Stimulated activated CD4-positive, alpha-beta T cell treated with anti-CD3 and anti-CD28 coated beads, Interleukin-15, amount 100 ng/mL, for 24 hours (primary cell): ENCODE measurements at places on chromosomes 3 and 15.

DNA sequence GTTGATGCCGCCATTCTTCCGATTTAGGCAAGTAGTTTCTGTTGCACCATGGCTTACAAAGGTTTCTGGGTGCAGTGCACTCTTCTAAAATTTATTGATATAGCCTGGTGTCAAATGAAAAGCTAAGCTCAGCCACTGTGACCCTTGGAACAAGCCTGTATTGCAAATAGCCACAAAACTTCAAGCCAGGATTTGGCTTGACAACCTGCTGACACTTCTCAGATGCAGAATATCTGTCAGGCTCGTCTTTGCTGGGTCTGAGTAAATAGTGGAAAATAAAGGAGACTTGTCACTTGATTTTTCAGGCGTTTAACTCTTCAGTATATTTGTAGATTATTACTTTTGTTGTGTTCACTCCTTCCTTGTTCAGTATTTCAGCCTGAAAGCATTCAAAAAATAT is 871.8 kb downstream of the OTOL1 start:
- DNase-seq, result no peak

GRCh38 chr3:177665122-177665808 is 468.0 kb upstream of the TBL1XR1 start:
- no peak for DNase-seq

DNA sequence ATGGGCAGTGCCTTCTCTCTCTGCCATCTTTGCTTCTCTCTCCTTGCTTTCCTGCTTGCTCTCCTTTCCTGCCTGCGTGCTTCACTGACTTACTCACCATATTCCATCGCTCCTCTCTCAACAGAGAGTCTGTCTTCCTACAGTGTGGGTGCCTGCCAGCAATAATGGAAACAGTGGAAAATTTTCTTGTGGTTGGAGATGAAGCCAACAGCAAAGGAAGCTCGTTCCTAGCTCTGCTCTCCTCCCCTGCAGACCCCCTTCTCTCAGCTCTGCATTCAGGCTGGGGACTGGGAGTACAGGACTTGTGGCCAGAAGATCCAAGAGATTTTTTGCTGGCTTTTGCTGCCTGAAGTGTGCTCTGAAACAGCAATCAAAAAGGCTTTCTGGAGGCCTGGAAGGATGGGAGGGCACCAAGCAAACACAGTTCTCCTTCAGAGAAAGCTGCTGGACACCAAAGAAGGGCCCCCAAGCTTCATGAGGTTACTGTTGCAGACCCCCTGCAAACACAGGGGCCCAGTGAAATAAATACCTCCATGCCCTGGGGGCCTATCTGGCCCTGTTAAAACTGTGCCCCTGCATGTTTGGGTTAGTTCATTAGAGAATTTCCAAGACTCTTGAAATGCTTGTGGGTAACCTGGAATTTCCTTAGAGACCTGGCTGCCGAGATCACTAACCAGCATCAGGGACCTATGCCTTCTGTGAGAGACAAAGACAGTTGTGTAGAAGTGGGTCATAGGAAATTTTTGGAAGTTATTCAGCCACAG is 149.9 kb upstream of the RASGRP1 start:
- DNase-seq, result no peak

- no peak for DNase-seq
Measured at GRCh38 chr3:185822221-185823000, 2.4 kb downstream of the IGF2BP2 start.

DNA sequence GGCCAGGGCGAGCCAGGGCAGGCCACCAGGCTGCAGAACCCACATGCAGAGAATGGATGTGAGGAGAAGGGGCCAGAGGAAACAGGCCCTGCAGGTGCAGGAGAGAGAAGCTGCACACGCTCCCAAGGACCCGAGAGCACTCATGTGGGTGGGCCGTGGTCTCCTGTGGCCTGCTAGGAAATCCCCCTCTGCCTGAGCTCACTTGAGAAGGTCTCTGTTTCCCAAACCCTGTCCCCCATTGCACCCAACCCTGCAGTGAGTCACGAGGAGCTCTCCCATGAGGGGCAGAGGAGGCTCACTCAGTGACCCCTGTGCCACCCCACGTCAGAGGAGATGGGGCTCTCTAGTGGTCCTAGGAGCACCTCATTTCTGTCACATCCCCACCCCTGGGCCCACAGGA is 111.1 kb downstream of the KLF13 start:
- peak; percentile 82 for DNase-seq

DNA sequence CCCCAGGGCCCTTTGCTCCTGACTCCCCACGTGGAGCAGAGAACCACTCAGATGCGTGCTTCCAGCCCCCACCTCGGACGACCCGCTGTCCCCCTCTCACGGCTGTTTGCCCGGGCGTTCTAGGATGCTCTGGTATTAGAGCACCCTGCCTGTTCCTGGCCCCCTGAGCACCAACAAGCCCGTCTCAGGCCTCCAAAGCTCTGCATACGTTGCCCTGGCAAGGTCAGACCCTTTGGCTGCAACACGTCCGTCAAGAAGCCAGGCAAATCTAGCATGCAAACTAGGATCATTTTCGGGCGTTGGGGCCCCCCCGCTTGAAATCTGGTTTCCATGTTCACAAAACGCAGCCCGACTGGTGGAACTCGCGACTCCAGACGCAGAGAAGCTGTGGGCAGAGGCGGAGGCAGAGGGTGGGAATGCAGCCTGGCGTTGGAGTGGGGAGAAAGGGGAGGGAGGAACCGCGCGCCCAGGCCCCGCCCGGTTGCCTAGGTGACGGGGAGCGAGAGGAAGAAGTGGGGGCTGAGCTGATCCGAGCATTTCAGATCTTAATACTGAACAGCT is 86.2 kb upstream of the PIAS1 start:
- DNase-seq, result peak; percentile 35

DNA sequence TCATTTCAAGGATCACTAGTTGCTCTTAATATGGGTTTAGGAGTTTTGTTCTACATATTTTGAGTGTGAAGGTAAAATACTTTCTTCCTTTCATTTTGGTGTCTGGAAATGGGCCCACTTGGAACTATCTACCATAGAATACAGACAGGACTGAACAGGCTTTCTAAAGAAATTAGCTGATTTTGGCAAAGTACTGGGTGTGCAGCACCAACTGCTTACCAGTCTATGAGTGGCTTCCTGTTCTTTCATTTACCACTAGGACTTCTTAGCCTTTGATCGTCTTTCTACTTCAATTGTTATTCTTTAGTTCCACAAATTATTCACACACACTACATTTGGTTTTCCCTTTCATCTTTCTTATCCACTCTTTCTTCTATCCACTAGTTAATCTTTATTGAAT is 1196.3 kb downstream of the ROBO1 start:
- DNase-seq, result no peak

- no peak for DNase-seq
Measured at GRCh38 chr3:50160561-50160983, 5.4 kb downstream of the SEMA3F start.

DNA sequence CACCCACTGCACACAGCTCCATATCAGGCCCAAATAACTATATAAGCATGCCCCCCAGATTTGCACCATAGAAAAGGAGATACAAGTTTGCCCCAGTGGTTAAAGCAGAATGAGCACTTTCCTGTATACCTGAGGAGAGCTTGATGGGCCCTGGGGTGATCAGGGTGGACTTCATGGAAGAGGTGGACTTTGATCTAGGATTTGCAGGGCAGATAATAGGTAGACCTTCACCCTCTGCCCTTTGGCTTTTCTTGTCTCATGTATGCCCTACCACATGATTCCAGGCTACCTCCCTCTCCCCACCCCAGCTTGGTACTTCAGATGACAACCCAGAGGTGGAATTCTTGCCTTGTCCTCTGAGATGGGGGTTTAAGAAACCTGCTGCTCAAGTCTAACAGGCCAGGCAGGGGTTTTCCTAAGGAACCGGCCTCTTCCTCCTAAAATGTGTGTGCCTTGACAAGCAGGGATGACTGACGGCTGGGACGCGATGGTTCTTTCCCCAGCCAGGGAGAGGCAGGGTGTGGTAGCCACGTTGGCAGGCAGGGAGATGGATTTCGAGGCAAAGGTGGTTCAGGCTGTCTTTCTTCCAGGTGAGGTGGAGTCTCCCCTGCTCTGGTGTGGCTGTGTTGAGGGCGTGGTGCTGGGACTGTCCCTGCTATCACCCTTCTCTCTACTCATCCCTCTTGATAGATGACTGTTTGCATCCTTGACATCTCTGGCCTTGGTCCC is 6.6 kb upstream of the RHCG start:
- no peak for DNase-seq

GRCh38 chr3:186589121-186589520 is 18.6 kb downstream of the DNAJB11 start:
- DNase-seq, result no peak
